ENCODE measurements at places on chromosomes 3 and 15.

GRCh38 chr15:46567968-46568367, 933.1 kb downstream of the SQOR start:
- DNase-seq: no peak

- DNase-seq: no peak
Measured at GRCh38 chr15:88511161-88511560, 35.3 kb downstream of the DET1 start.

GRCh38 chr15:80246425-80246894, 5.6 kb downstream of the CTXND1 start:
- no peak for DNase-seq

DNA sequence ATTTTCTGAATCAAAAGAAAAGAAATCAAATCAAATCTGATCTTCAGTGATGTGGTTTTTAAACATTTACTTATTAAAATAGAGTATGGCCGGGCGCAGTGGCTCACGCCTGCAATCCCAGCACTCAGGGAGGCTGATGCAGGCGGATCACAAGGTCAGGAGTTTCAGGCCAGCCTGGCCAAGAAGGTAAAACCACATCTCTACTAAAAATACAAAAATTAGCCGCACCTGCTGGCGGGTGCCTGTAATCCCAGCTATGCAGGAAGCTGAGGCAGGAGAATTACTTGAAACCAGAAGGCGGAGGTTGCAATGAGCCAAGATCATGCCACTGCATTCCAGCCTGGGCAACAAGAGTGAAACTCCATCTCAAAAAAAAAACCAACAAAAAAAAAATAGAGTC, 169.1 kb downstream of the ULK4 start:
- DNase-seq: no peak

DNA sequence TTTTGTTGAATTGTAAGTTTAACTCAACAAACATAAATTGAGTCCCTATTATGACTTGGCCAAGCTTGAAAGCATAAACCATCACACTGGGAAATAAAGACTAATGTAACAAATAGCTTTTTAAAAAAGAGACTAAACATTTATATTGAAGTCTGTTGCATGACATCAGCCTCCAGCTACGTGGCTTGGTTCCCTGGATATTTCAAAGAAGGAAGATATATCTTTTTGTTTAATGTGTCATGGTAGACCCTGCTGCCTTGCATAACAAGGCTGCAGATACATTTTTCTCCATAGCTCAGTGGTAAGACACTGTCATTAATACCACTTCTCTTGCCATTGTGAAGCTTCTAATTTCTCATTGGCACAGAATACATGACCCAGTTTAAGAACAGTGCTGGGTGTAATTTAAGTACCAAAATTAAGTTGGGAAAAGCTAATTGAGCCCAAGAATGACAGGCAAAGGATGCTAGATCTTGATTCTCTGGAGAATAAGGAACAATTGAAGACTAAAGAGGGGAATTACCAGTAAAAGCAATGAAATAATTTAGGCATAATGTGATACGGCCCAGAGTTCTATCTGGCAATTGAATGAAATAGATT, 14.0 kb downstream of the RCN2 start:
- no peak for DNase-seq

GRCh38 chr3:168796339-168796738, 700.6 kb upstream of the GOLIM4 start:
- no peak for DNase-seq

- DNase-seq: no peak
Measured at GRCh38 chr3:59374091-59374817, 324.4 kb upstream of the CFAP20DC start.

- DNase-seq: no peak
Measured at GRCh38 chr15:101316529-101316928, 21.5 kb upstream of the SNRPA1 start.

DNA sequence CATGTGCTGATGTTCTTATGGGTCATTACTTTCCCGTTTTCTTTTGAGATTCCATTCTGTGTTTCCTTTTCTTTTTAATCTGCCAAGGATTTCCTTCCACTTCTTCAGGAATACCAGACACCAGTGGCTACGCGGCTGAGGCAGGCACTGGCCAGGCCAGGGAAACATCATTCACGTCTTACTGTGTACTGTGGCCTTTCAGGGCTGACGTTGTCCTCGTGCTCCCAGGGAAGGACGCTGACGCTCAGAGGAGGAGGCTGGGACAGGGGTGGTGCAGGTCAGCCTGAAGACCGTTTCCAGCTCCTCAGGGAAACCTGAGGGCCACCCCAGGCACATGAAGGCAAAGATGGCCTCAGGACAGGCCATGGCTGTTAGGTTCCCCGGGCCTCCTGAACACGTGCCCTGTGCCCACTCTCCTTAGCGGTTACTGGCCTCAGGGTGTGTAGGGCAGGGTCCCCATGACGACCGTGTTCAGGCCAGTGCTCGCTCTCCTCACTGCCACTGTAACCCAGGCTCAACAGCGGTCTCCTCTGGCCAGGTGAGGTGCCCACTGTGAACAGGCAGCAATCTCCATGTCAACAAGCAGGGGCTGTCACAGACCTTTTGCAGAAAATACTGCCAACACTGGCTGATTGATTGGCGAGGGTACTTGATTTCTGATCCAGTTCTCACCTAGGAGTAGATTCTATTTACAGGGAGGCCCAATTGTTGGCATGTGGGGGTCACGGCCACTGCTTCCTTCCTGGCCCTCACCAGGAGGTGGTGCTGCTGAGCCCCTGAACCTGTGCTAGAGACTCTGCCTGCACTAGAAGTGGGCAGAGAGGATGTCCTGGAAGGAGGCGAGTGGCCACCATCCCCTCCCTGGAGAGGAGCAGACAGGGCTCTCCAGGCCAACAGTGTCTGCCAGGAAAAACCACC, 169.5 kb downstream of the ATP10A start:
- DNase-seq: peak; percentile 19

- DNase-seq: no peak
Measured at GRCh38 chr3:81650187-81650586, 111.3 kb downstream of the GBE1 start.

- DNase-seq: no peak
Measured at GRCh38 chr15:100849855-100850218, 29.8 kb upstream of the ALDH1A3 start.

DNA sequence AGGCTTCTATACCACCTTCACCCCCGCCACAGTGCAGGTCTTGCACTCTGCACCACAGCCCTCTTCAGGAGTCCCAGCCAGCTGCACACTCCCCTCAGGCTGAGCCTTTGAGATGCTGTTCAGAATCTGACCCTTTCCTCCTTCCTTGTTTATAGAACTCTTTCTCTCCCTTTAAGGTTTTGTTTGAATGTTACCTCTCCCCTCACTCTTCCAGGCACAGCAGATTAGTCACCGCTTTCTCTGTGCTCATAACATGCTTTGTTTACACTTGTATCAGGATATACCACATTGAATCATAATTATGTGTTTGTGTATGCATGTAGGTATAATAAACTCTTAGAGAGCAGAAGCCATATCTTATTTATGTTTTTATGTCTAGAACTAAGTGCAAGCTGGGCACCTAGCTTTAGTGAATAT, 168.4 kb upstream of the BCL6 start:
- no peak for DNase-seq

GRCh38 chr3:124952282-124952855, 17.8 kb upstream of the MUC13 start:
- DNase-seq: no peak

DNA sequence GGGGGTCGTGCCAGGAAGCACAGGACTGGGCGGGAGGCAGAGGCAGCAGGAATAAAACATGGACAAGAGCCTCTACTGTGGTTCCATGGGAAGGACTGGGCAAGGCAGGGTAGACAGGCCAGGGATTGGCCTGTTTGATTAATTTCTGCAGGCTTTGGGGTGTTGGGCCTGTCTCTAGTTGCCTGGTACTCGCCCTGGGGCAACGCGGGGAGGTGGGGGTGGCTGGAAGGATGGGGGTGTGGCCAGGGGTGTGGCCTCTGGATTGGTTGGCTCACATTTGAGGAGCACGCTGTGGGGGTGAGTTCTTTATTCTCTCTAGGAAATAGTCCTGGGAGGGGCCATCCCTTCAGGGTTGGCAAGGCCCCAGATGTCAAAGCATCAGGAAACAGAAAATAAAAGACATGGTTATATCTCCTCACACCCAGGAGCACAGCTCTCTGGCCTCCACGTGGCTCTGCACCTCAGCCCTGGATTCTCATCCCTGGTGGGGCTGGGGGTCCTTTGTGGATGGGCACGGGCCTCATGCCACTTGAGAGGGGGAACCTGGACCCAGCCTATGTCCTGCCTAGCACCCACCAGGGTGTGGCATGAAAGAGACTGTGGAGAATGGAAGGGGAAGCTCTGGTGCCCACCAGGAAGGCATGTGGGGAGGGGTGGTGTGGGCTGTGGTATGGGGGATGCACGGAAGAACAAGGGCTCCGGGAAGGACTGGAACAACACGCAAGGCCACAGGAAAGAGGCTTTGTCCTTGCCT, 223.0 kb upstream of the LYSMD4 start:
- no peak for DNase-seq

DNA sequence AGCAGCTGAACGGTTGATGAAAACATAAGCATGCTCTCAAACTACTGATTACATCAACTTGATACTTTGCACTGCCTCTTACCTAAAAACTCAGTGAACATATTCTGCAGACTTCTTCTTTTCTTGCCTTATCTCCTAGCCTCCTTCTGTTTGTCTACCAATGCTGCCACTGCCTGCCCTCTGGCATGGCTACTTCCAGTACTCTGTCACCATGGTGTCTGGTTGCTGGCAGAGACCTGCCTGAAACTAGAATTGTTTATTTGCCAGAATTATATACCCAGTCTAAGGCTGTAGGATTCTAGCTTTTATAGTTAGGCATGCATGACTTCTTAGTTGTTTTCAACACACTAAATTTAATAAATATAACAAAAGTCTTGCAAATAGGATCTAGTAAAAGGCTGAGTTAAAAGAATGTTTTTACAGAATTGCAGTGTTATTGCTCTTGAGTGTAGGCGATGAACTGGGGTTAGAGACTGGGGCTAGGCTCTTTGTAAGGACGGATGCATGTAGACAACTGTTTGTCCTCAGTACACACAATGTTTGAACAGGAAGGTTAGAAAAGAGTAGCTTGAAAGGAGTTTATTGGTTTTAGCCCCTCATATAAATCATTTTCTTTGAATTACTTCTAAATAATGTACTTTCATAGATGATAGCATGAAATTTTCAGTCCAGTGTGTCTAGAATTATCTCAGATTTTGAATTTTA, 116.3 kb downstream of the KCNAB1 start:
- no peak for DNase-seq

GRCh38 chr3:179430277-179430870, 20.9 kb downstream of the GNB4 start:
- no peak for DNase-seq

GRCh38 chr15:101122266-101122665, 129.6 kb downstream of the CHSY1 start:
- no peak for DNase-seq

DNA sequence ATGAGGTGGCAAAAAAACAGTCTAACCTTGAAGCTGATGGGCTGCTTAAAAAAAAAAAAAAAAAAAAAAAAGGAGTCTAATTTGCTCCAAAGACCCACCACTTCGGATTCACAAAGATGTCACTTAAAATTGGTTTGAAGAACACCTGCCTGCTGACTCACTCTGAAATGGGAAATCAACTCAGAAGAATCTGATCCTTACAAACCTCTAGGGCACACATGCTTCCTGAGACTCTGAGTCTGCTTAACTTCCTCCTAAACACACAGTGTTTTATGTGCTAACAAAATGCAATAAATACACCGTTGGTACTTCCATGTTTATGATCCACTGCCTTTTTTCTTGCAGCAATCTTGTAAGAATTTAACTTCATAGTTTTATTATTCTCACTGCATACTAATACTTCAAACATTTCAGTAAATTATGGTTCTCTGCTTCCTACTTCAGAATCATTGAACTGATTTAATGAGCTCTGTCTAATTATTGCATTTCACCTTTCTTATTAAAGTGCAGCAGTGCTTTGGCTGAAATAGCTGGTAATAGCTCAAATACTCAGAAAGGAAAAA, 73.0 kb upstream of the FRMD4B start:
- DNase-seq: no peak

GRCh38 chr3:13219902-13220296, 146.7 kb upstream of the IQSEC1 start:
- no peak for DNase-seq
